ENCODE measurements at places on chromosomes 3 and 15.

DNA sequence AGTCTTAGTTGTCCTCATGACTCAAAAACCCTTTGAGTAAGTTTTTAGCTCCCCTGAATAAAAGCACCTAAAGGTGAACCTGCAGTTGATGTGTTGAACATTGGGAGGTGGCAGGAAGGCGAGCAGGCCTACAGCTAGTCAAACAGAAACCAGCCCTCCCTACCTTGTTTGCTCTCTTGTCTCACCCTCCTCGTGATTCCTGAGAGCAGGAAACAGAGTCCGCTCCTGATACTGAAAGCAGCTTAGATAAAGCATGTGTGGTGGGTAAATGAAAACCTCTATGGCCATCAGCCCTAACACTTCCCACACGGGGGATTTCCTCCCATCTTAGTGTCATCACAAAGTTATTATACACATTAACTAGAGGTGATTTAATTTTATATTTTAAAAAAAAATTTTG is 21.8 kb upstream of the CLDN18 start:
- DNase-seq = no peak

- DNase-seq = no peak
These were observed 1.5 kb upstream of the ITIH3 start for GRCh38 chr3:52792961-52793695.

GRCh38 chr15:55993111-55993803 is at the start of gene NEDD4:
NEDD4 (minus strand) TSS chr15:55993612; CDS start chr15:55993555, 57 bp downstream.
- peak; percentile 68 for DNase-seq

DNA sequence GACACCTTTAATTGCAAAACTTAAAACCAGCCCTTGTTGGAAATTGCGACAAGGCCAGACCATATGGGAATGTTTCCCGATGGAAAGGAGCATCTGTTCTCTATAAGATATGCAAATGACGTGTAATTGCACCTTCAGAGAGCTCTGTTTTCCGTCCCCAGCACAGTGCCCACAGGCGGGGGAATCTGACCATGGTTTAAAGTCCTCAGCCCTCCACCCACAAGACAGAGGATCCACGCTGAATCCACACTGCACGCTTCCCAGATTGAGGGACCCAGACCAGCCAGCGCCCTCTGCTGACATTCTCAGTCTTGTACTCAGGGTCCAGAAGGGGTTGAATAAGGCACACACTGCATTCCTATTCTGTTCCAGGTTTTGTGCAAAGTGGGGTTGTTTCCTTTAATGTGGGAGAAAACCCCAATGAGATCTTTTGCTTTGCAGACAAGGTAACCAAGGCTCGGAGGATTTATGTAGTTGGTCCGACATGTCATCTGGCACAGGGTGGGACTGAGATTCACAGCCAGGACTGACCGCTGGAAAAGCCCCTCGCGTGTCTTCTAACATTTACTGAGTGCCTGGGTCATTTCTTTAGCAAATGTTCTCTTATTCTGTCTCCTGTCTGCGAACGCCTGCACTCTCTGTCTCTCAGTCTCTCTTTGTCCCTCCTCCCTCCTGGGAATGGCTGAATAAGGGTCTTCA is 36.8 kb upstream of the KLHL25 start:
- DNase-seq = no peak

DNA sequence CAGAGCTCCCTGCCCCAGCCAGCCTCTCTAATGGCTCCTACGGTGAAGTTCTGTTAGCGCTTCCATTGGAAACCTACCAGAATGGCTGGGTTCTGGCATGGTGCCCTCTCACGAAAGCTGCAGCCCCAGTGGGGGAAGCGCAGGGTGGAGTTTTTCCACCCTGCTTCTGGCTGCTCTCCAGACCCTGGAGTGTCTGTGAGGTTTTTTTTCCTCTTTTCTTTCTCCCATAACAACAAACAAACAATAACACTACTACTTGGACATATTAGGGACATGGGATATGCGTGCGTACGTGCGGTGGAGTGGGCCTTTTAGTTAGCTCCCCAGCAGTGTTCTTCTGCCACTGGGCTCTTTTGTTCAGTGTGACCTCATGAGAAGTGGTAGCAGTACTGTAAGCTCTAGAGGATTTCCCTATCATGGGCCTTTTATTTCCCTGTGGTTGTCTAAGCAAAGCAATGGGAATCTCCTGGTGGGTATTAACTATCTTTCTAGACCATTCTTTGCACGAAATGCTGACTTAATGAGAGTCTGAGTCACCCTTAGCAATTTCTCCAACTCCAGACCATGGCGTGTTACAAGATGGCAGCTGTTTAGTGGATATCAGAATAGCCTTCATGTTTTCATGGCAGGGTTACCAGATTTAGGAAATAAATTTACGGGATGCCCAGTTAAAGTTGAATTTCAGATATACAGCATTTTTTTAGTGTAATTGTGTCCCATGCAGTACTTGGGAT is 161.9 kb downstream of the FNDC3B start:
- no peak for DNase-seq

DNA sequence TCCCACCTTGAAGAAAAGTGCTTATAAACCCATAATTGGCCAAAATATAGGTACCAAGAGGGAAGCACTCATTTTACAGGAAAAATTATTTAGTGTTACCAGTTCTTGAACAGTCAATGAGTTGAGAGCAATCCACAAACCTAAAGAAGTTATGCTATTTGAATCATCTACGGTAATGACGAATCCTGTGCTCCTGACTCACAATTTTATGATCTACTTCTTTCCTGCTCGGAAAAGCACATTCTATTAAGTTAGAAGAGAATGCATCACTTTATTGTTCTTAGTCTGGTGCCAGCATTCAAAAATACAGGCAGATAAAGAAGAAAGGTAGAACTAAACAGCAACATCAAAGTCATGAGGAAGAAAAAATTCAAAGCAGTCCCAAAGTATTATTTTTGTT is 33.2 kb downstream of the CHRM5 start:
- DNase-seq = no peak

DNA sequence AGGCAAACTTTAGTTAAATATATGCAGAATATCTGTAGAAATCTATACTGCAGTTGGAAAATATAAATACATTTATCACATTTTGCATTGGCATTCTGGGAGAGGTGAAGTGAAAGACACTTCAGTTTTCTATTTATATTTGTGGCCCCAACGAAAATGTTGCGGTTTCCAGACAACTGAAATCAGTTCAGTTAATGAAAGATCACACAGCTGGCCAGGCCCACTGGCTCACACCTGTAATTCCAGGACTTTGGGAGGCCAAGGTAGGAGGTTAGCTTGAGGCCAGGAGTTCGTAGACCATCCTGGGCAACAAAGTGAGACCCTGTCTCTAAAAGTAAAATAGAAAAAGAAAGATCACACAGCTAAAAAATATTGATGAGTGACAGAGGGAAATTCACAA is 11.9 kb upstream of the CLASP2 start:
- DNase-seq = no peak

DNA sequence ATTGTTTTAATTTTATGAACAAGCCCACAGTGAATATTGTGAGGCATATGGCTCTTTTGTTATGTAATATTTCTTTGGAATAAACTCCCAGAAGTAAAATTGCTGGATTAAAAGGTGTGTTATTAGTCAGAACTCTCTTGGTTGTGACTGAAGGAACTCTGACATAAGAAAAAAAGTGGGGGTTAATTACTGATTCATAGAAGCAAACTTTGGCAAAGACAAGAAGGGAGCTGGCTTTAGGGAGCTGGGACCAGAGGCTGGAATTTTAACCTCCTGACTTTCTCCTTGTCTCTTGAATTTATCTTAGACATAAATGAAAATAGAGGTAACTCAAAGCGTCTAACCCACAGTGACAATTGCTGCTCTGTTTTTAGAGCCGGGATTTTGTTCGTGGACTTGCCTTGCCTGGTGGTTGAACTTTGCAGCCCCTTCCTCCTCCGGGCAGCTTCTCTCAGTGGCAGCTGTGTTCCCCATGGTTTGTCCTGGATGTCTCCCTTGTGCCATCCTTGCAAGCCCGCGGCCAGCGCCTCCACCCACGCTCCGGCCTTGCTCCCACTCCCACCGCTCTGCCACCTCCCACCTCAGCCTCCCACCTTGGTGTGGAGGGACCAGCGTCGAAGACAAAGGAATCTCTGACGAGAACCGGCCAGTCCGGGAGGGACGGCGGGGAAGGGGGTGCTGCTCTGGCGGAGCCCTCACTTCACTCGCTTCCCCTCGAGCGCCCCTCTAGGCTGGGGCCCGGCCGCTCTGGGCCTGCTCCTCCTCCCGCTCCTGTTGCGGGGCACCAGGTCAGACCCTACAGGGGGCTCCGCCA is 28.0 kb downstream of the ARHGAP31 start:
- DNase-seq = peak; percentile 1

DNA sequence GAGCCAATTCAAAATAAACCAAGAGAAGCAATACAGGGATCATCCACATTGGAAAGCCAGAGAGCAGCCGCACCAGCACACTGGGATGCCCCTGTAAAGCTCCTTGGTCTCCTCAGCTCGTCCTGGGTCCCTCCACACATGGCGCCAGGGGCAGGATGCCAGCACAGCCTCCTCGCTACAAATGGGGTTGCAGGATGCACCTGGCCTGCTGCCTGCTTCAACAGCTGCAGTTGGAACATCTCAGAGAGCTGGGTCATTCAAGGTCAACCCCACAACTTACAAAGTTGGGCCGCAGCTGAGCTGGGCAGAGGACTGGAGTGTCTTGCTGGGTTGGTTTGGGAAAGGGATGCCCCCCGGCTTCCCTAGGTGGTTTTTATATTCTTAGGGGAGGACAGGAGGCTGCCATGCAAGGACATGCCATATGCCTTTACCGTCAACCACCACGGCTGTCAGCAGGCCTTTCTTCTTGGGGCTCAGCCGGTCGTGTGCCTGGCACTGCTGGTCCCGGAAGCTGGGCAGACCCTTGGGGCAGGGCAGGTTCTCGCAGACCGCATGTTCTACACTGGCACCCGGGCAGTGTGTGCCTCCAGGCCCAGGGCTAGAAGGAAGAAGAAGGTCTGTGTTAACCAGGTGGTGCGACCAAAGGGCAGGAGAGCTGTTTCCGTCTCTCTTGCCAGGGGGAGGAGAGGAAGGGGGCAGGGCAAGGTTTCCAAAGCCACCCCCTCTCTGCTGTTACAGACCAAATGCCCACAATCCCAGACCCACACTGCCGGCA is 225.2 kb downstream of the ADAMTS17 start:
- DNase-seq = no peak

- no peak for DNase-seq
These were observed 309.3 kb upstream of the TGFBR2 start for GRCh38 chr3:30297112-30297511.

DNA sequence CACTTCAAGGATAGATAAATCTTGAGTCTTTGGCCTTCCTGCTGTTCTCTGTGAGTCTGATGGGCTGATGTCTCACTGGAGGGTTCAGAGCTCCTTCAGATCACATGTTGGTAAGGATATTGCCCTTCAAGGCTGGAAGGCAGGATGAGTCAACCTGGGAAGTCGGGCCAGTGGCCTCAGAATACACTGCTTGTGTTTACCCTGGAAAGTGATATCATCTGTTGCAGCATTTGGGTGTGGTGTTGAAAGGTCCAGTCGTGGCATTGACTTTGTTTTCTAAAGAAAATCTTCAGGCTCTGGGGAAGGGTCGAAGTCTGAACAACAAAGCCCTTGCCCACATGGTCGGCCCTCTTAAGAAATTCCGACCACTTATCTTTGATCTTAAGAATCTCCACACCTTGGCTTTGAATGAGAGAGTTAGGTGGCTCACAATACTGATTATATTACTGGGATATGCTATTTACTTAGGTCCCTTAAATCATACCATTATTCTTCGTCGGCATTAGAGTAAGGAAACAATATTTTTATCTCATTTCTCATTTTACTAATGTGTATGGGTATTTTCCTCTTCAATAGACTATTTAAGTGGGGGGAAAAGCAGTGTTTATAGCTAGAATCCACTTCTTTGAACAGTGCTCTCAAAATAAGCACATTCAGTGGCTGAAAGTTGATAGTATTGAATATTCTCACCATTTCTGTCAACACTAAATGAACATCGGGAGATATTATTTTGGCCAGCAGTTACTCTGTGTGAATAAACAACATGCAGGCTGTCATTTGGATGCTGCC is 303.9 kb upstream of the RASGRP1 start:
- DNase-seq = no peak

GRCh38 chr3:184604039-184604601 is 42.5 kb downstream of the EPHB3 start:
- DNase-seq = no peak

DNA sequence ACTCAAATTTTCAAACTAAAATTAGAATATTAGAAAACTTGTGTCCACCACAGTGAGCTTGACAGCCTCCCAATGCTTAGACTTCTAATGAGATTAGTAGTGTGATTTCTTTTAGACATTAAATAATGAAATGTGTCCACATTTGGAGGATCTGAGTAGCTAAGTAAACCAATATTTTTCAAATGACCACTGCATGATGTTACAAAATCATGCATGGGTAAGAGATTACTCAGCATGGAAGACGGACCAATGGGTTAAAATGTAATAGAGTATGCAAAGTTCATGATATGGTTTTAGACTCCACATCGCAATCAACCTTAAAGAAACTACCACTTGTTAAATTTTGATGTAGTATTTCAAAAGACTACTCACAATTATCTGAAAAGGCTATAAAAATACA is 130.6 kb downstream of the IMPG2 start:
- no peak for DNase-seq

DNA sequence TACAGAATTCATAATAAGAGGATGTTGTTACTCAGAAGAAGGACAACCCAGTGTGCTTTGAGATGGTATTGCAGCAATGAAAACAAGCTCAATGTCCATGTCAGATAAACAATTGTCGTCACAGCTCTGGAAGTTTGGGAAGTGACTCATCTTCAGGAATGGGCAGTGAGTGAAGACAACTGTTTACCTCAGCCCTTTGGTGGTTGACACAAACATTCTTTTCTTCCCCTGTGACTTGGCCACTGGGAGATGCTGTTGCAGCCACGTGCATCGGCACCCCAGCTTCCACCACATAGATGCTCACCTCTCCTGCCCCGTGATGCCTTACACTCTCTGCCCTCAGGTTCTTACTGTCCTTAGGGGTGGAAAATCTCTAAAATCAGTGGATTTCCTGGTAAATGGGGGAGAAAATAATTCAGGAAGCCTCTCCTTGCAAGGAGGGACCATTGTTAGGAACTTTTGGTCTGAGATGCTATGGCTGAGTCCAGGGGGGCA is 114.1 kb upstream of the GALNT15 start:
- no peak for DNase-seq

DNA sequence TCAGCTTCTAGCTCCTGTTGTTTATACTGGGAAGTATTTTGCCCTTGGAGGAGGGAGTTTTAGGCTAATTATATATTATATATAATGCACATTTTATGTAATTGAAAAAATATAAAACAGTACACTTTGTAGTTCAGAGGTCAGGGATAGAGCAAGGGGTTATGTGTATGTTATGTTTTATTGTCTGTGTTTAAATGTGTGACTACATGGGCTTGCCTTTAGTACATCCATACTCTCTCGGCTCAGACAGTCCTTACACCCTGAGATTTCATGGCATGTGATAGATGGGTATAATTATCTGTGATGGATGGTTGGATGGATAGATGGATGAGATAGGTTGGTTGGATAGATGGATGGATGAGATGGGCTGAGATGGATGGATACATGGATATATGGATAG is 17.4 kb upstream of the ST3GAL6 start:
- DNase-seq = no peak

GRCh38 chr3:188747489-188747888 is 424.3 kb upstream of the TPRG1 start:
- no peak for DNase-seq

Measured in activated T-helper 1 cell treated with anti-CD3 and anti-CD28 coated beads, Interleukin-12 subunit alpha, Interleukin-12 subunit beta, Interleukin-2, Interleukin-4 antibody, amounts not matched to agents 30 ng/mL and 10 ng/mL and 1 ng/mL, durations not matched to agents 14 hours and 24 hours and 36 hours (primary cell).